Brain microvascular endothelial cell (primary cell): ENCODE measurements at places on chromosomes 7 and 10.

- DNase-seq = no peak
These were observed 292.3 kb upstream of the PITRM1 start for GRCh38 chr10:3464760-3465405.

GRCh38 chr7:29877196-29877595 lies 70.9 kb downstream of the WIPF3 start:
- DNase-seq = peak; percentile 20

- DNase-seq = no peak
These were observed 318.6 kb upstream of the KLF6 start for GRCh38 chr10:4103603-4104002.

GRCh38 chr7:20283385-20283784 lies 47.3 kb upstream of the ITGB8 start:
- no peak for DNase-seq

- no peak for DNase-seq
These were observed 320.7 kb downstream of the CAMK1D start for GRCh38 chr10:12670004-12670403.

DNA sequence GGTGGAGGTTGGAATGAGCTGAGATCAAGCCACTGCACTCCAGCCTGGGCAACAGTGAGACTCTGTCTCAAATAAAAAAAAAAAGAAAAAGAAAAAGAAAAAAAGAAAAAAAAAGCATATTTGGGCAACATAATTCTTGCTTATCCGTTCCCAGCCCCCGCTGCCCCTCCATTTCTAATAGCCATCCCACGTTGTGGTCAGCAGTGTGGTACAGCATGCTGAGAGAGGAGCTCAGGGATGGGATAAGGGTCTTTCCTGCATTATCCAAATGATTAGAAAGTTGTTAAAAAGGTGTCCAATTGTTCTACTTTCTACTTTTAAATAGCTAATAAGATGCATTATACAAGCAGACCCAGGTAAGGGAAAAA lies 104.9 kb upstream of the ZNF92 start:
- DNase-seq = no peak

DNA sequence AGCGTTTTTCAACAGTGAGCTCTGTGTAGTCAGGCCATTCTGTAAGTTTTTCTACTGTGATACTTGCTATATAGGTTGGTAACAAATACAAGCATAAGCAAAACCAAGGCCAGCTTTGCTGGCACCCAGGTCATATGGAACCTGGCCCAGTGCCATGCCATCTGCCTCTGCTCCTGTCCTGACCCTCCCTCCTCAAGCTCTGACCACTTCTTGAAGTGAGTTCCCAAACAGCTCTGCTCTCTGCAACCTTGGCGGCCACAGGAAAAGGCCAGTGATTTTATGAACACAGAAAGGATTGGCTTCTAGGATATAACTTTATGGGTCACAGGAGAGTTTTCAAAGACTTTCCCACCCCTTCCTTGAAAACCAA lies 12.8 kb downstream of the NOD1 start:
- no peak for DNase-seq

DNA sequence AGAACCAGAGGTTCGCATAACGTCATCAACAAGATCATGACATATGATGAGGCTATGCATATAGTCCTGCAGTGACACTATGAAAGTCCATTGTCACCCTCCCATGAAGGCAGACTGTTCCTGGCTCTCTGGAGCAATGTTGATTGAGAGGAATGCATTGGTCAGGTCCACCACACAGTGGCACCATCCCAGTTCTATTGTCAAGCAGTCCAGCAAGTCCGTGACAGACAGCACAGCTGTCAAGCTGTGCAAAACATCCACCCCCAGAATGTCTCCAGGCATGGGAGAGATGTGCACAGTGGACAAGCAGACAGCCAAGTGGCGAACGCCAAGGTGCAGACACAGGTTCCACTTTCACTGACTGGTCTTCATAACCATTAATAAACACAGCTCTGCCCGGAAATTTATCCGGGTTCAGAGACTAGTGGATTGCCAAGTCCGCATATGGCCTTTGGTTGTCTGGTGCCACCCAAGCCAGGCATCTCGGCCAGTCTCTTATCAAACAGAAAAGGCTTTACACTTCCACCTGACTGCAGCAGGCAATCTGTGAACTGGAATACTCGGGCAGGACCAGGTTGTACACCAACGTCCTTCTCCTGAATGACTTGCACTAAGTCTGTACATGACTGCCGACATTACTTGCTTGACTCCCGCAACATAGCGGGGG lies 7.2 kb downstream of the RNF133 start:
- DNase-seq = no peak

DNA sequence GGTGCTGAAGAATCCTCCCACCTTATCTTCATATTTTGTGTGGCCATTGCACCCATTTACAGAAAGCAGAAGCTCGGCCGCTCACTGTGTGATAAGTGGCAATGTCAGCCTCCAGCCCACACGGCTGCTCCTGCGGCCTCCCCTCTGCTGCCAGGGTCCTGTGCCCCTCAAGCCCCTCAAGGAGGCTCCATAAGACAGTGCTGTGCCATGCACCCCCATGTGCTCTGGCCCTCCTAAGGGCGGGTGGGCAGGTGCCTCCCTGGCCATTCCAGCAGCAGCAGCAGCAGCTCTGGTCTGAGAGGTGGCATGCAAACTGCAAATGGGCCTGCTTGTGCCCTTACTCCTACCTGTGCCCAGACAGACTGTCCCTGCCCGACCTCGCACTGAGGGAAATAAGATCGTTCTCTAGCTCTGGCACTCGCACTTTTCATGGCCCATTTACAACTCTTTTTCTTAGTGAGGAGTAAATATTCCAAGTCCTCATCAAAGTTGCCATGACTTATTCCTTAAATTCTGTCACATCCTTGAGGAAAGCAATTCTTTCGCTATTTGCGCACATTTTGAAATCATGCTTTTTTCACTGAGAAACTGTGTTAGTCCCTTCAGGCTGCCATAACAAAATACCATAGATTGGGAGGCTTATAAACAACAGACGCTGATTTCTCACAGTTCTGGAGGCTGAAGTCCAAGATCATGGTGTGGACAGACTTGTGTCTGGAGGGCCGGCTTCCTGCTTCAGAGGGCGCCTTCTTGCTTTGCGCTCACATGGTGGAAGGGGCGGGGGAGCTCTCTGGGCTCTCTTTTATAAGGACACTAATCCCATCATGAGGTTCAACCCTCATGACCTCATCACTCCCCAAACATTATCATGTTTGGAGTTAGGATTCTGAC lies 187.8 kb downstream of the COBL start:
- DNase-seq = no peak
